Activated CD4-positive, alpha-beta T cell treated with anti-CD3 and anti-CD28 coated beads, Interleukin-2, amount 50 U/mL, for 48 hours (primary cell): ENCODE measurements at places on chromosomes 5 and 9.
A peak's percentile ranks its signal among the peaks of the same experiment; 100 is the strongest.

DNA sequence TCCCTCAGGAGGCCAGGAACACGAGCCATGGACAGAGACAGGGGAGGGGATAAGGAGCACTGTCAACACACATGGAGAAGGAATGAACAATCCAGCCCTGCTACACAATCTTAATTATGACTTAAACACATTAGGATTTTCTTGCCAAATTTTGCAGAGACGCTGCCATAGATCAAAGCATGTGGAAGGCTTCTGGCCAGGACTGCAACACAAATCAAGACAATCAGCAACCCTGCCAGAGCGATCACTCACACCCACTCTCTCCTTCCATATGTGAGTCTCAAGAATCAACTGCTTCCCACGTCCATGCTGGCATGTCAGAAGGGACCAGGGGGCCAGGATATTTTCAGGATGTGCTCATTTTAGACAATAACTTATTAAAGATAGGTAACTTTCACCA lies 85.6 kb downstream of the ROR2 start:
- DNase-seq: no peak

- no peak for DNase-seq
Observed at GRCh38 chr9:100222674-100223073, 123.6 kb downstream of the INVS start.

GRCh38 chr9:124254261-124254682 lies 3.5 kb upstream of the NEK6 start:
- peak; percentile 72 for DNase-seq

DNA sequence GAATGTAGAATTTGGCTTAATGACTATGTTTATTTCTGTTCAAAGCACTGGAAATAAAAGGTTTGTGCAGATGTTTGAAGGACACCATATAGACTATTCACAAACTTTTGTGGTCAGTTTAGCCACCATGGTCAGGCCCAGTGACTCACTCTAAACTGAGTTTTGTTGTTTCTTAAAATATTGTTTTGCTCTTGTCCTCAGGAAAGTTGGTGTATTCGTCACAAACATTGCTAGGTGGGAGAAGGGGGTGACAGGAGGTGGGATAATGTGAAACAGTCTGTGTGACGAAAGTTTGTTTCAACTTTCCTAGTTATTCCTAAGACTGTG lies 35.0 kb upstream of the LIFR start:
- no peak for DNase-seq

DNA sequence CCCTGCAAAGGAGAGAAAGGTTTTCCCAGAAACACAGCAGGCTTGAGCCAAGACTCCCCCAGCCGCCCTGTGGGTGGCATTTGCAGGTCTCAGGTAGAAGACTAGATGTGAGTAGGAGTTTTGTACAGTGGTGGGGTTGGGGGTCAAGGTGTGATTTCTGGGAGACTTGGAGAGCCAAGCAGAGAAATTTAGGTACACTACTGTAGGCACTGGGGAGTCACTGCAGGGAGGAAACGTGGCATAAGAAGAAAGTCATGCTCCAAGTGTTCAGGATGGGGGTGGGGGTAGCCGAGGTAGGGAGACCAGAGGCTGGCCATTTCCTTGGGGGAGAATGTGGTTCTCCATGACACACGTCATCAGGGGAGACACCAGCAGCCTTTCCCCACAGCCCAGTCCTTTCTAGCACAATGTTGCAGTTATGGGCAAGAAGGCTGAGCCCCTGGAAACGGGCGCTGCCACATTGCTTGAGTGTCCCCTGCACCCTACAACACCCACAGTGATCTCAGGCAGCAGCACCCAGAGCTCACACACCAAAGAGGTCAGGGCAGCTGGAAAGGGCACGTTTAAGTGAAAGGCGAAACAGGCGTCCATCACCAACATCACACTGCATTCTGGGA lies 210.5 kb downstream of the FSTL4 start:
- no peak for DNase-seq

GRCh38 chr9:38141746-38142591 lies 72.9 kb upstream of the SHB start:
- DNase-seq: no peak

GRCh38 chr5:55278778-55279177 lies 28.7 kb downstream of the DHX29 start:
- no peak for DNase-seq

GRCh38 chr5:111488353-111488752 lies 24.0 kb downstream of the STARD4 start:
- DNase-seq: no peak

- no peak for DNase-seq
Observed at GRCh38 chr9:106445107-106445506, 417.9 kb upstream of the ZNF462 start.
